Colonic mucosa (tissue), 4 donors: ENCODE measurements at places on chromosomes 2 and 18.

- DNase-seq: no peak
Measured at GRCh38 chr2:143148757-143149156, 19.5 kb downstream of the ARHGAP15 start.

DNA sequence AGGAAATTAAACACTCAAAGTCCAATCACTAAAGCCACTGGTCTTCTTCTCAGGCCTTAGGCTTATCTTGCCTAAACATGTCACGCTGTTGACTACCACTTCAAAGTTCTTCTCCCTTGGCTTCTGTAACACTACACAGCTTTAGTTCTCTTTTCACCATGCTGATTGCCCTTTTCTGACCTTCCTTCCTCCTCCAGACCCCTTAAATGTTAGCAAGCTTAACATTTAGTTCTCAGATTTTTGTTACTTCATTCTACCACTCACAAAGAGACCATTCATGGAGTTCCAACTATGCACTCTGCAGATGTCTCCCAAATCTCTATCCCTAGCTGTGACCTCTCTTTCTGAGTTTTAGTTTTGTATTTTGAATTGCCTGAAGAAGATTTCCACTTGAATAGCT lies 64.4 kb downstream of the TTC21B start:
- no peak for DNase-seq

DNA sequence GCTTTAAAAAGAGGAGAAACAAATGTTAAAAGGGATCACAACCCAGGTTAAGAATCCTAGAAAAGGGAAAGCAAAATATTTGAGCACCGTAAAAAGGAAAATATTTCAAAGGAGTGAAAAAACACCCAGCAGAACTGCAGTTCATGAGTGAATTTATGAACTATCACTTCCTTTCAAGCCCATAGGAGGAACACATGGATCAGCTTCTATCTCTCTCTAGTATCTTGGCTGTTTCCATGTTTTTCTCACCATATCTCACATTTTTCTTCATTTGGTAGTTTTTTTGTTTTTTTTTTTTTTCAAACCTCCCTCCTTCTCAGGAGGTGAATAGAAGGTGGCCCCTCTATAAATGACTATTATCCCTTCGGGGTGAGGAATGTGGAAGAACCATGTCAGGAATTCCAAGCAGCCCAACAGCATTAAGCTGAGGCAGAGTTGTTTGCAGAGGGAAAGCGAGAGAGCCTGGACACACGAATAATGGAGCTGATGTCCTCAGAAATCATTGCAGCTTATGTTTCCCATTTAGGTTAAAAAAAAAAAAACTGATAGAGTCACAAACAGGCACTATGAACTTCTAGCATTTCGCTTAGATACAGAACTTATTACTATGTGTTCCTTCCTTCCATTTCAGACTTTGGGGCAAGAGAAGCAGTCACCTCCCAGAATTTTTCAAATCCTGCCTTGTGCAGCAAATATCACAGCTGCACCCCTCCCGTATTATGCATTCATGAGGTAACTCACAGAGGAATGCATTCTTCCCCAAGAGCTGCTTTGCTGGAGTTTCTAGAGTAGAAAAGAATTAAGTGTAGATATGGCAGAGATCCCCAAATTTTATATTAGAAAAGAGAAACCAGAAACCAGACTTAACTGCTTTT lies 315.6 kb downstream of the IRS1 start:
- DNase-seq: no peak

- no peak for DNase-seq
Measured at GRCh38 chr2:67463810-67464209, 66.7 kb downstream of the ETAA1 start.

GRCh38 chr2:96926791-96927190 lies 56.9 kb upstream of the SEMA4C start:
- DNase-seq: no peak

GRCh38 chr2:233643128-233643527 lies 6.9 kb downstream of the UGT1A10 start:
- DNase-seq: peak; percentile 41
